ENCODE measurements at places on chromosomes 12 and 14. TPM values are rescaled to one million over a fixed set of nuclear protein-coding genes. Genes with fewer than 3 reads are reported as not detected.

Gene SOS2
- polyA plus RNA-seq, result 11.9 TPM

Gene SEL1L
- 27.5 TPM for polyA plus RNA-seq

Gene DLGAP5
- polyA plus RNA-seq, result 31.2 TPM

Gene KCNMB4
- polyA plus RNA-seq, result 0.66 TPM

Gene ZC2HC1C
- 0.88 TPM for polyA plus RNA-seq

Gene TARBP2
- 19.8 TPM for polyA plus RNA-seq

Gene PLEKHD1
- 0.01 TPM for polyA plus RNA-seq

Gene KLRD1
- polyA plus RNA-seq, result 0.06 TPM

Gene PAPLN
- polyA plus RNA-seq, result 1.3 TPM

Gene SLC39A5
- polyA plus RNA-seq, result not detected

Gene DNAI7
- 0.23 TPM for polyA plus RNA-seq

DNA sequence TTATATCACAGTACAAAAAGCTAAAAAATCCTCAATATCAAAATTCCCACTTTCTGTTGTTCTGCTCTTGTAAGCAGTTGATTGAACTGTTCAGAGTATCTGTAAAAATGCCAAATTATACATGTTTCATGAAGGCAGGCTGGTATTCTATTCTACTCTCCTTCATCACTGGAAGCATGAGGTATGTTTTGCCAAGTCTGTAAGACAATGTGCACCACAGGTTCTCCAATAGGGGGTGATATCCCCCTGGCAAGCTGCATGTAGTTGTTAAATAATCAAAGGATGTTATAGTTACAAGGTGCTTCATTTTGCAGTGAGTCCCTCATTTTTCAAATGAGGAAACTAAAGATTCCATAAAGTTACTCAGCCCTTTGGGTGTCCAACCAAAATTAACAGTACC, 15.1 kb upstream of the NEK9 start:
- DNase-seq, result peak; percentile 36
- no peaks in the 10 kb centered on the region for H3K27me3 ChIP-seq
- peaks cover 1% of the 10 kb centered on the region for H3K36me3 ChIP-seq

- no peaks in the 10 kb centered on the region for H3K36me3 ChIP-seq
- peaks cover 3% of the 10 kb centered on the region for H3K27me3 ChIP-seq
- DNase-seq, result no peak
- no peak overlapping the region for H3K27ac ChIP-seq
- H3K4me3 ChIP-seq, result no peak overlapping the region
Measured at GRCh38 chr12:3310271-3311026, 180.6 kb upstream of the PRMT8 start.

DNA sequence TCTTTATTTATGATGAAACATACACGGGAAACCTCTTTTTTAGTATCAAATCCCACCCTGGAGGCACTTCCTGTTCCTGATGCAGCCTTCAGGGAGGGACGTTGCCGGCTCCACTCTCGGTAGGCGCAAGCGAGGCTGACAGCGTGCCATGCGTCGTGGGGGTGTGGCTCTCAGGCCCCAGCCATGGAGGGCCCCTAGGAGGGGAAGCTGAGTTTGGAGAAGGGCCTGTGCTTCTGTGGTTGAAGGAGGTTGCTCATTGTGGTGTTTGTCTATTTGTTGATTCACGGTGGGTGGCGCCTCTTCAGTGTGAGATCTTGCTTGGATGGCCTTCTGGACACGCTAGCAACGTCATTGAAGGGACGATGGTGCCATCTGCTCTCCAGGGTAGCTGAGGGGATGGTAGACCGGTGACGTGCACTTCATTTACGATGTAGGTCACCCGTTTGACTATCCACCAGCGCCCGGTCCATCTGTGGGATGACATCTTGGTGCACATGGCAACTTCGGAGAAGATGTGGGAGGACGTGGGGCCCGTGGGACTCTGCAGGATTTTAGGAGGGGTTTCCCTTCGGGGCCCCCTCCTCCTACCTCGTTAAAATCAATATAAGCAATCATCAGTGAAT, 126.3 kb upstream of the RTL1 start:
- DNase-seq, result no peak
- H3K4me3 ChIP-seq, result no peak overlapping the region
- no peaks in the 10 kb centered on the region for H3K4me1 ChIP-seq
- H3K36me3 ChIP-seq, result peaks cover 11% of the 10 kb centered on the region
- H3K27ac ChIP-seq, result no peak overlapping the region
- no peaks in the 10 kb centered on the region for H3K27me3 ChIP-seq

GRCh38 chr12:96064271-96064670, 28.9 kb upstream of the LTA4H start:
- no peak overlapping the region for H3K27ac ChIP-seq
- no peaks in the 10 kb centered on the region for H3K27me3 ChIP-seq
- H3K36me3 ChIP-seq, result no peaks in the 10 kb centered on the region
- H3K4me1 ChIP-seq, result no peaks in the 10 kb centered on the region
- DNase-seq, result no peak

GRCh38 chr14:99261912-99262787, 9.8 kb downstream of the BCL11B start:
- no peak overlapping the region for H3K4me3 ChIP-seq
- H3K4me1 ChIP-seq, result no peaks in the 10 kb centered on the region
- DNase-seq, result no peak
- no peaks in the 10 kb centered on the region for H3K27me3 ChIP-seq
- H3K27ac ChIP-seq, result no peak overlapping the region
- H3K36me3 ChIP-seq, result no peaks in the 10 kb centered on the region

GRCh38 chr12:123813349-123813748, 51.2 kb downstream of the DNAH10 start:
- H3K4me3 ChIP-seq, result no peak overlapping the region
- no peak overlapping the region for H3K27ac ChIP-seq
- no peaks in the 10 kb centered on the region for H3K27me3 ChIP-seq
- no peaks in the 10 kb centered on the region for H3K4me1 ChIP-seq

GRCh38 chr12:18141048-18141982, 51.3 kb upstream of the RERGL start:
- no peak overlapping the region for H3K4me3 ChIP-seq
- peak; percentile 74 for DNase-seq
- H3K4me1 ChIP-seq, result no peaks in the 10 kb centered on the region

GRCh38 chr14:80930836-80931389, 10.6 kb downstream of the CEP128 start:
- peak; percentile 94 for DNase-seq
- H3K4me3 ChIP-seq, result no peak overlapping the region
- H3K36me3 ChIP-seq, result no peaks in the 10 kb centered on the region
- no peaks in the 10 kb centered on the region for H3K27me3 ChIP-seq
- peaks cover 7% of the 10 kb centered on the region for H3K4me1 ChIP-seq

GRCh38 chr12:114827461-114827860, 143.5 kb upstream of the TBX3 start:
- DNase-seq, result no peak
- H3K4me1 ChIP-seq, result no peaks in the 10 kb centered on the region
- no peak overlapping the region for H3K27ac ChIP-seq
- H3K4me3 ChIP-seq, result no peak overlapping the region
- H3K36me3 ChIP-seq, result no peaks in the 10 kb centered on the region

- no peak for DNase-seq
- H3K4me1 ChIP-seq, result no peaks in the 10 kb centered on the region
- no peak overlapping the region for H3K27ac ChIP-seq
- H3K4me3 ChIP-seq, result no peak overlapping the region
- H3K36me3 ChIP-seq, result no peaks in the 10 kb centered on the region
- H3K27me3 ChIP-seq, result no peaks in the 10 kb centered on the region
Measured at GRCh38 chr12:29427964-29428363, 47.0 kb upstream of the ERGIC2 start.

- DNase-seq, result peak; percentile 67
- H3K4me3 ChIP-seq, result peak overlapping the region; percentile 45
- no peaks in the 10 kb centered on the region for H3K27me3 ChIP-seq
- H3K27ac ChIP-seq, result peak overlapping the region; percentile 28
Measured at GRCh38 chr12:67698672-67699581, 50.4 kb downstream of the DYRK2 start.

DNA sequence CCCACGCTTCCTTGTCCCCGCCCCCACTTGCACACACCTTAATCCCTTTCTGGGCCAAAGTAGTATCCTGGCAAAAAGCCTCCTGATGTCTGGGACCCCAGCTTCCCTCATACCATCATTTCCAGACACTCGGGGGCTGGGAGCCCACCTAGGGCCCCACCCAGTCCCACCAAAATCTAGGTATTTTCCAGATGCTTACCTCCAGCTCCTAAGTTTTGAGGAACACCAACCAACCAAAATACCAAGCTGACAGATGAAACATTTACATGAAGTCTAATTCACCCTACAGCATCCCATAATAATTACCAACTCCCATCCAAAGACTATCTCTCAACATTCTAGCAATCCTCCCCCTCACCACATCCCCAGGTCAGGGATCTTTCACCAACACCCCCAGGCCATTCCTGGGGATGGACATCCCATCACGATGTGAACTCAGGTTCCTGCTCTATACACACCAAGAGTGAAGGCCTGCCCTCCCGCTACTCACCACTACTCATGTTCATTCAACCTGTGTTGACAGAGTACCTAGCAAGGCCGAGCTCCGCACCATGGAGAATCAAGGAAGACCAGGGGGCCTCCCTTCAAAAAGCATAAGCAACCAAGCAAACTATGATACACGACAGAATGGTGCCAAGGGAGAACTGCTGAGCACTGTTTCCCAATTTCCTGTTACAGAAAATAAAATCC, 1.6 kb upstream of the CHD4 start:
- peaks cover 6% of the 10 kb centered on the region for H3K36me3 ChIP-seq
- H3K4me1 ChIP-seq, result peaks cover 18% of the 10 kb centered on the region
- DNase-seq, result no peak
- no peaks in the 10 kb centered on the region for H3K27me3 ChIP-seq
- H3K27ac ChIP-seq, result no peak overlapping the region

DNA sequence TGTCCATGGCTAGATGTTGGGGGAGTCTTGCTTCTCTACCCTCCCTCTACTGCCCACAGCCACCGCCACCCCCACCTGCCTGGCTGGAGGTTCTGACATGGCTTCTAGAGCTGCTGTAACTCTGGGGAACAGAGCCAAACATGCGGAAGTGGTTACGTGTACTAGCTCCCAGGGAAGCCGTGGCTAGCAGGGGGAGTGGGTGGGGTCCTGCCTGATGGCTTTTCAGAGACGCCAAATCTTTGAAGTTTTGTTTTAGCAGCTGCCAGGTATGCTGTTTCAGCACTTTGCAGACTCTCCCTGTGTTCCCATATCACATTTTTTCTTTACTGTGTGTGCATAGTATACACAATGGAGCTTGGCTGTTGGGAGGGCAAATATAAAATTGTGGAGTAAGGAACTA, 150.3 kb downstream of the TGFB3 start:
- peak overlapping the region; percentile 63 for H3K27ac ChIP-seq
- peaks cover 11% of the 10 kb centered on the region for H3K4me1 ChIP-seq
- DNase-seq, result peak; percentile 91
- H3K36me3 ChIP-seq, result no peaks in the 10 kb centered on the region
- H3K27me3 ChIP-seq, result no peaks in the 10 kb centered on the region

DNA sequence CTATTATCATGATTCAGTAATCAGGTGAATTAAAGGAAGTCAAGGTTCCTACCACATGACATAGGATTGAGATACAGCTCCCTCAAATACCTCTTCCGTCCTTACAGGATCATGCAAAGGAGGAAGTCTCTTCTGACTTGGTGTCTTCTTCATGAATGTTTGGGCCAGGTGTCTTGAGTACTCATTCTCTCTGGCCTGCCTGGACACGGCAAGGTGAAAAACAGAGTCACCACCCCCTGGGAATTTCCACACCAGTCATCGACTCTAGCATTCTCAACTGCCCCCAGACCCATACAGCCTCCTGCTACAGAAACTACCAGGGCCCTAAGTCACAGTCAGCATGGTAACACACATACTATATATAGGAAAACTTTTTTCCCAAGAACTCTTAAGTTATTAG, 44.9 kb upstream of the LTBP2 start:
- DNase-seq, result no peak
- peaks cover 39% of the 10 kb centered on the region for H3K4me1 ChIP-seq
- no peak overlapping the region for H3K27ac ChIP-seq
- no peaks in the 10 kb centered on the region for H3K27me3 ChIP-seq

GRCh38 chr12:72081777-72082176, 143.1 kb downstream of the TPH2 start:
- H3K4me3 ChIP-seq, result no peak overlapping the region
- H3K27ac ChIP-seq, result no peak overlapping the region
- H3K4me1 ChIP-seq, result no peaks in the 10 kb centered on the region
- no peaks in the 10 kb centered on the region for H3K27me3 ChIP-seq

GRCh38 chr12:11998944-11999315, 71.8 kb upstream of the BCL2L14 start:
- no peak overlapping the region for H3K4me3 ChIP-seq
- H3K4me1 ChIP-seq, result no peaks in the 10 kb centered on the region
- no peaks in the 10 kb centered on the region for H3K36me3 ChIP-seq
- H3K27me3 ChIP-seq, result no peaks in the 10 kb centered on the region
- H3K27ac ChIP-seq, result no peak overlapping the region
- no peak for DNase-seq

DNA sequence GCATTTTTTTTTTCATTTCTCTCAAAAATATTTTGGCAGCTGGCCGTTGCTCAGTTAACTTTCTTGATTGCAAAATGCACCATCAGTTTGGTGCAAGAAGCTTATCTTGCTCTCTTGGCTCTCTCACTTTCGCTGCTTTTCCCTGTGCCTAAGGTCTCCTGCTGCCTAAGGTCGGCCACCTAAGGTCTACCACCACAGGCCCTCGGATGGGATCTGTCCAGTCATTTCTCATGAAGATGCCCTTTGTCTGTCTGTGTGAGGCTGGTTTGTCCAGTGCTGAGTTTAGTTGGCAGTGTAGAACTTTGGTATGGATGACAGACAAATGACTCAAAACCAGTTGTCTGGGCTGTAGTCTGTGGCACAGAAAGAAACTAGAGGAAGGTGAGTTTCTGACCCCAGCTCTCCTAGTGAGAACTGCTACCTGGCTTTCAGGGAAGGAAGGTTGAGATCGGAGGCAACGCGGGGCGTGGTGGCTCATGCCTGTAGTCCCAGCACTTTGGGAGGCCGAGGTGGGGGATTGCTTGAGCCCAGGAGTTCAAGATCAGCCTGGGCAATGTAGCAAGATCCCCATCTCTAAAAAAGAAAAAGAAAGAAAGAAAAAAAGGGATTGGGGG, 2.6 kb downstream of the MLXIP start:
- H3K27ac ChIP-seq, result peak overlapping the region; percentile 79
- peak overlapping the region; percentile 91 for H3K4me3 ChIP-seq
- peaks cover 7% of the 10 kb centered on the region for H3K36me3 ChIP-seq
- peak; percentile 62 for DNase-seq
- peaks cover 16% of the 10 kb centered on the region for H3K4me1 ChIP-seq
- H3K27me3 ChIP-seq, result no peaks in the 10 kb centered on the region

- no peak overlapping the region for H3K4me3 ChIP-seq
- H3K27ac ChIP-seq, result no peak overlapping the region
- DNase-seq, result no peak
- H3K36me3 ChIP-seq, result no peaks in the 10 kb centered on the region
Measured at GRCh38 chr12:26861690-26862089, 28.7 kb upstream of the ITPR2 start.

- no peaks in the 10 kb centered on the region for H3K36me3 ChIP-seq
- H3K4me1 ChIP-seq, result no peaks in the 10 kb centered on the region
- H3K27ac ChIP-seq, result no peak overlapping the region
- DNase-seq, result no peak
- H3K27me3 ChIP-seq, result no peaks in the 10 kb centered on the region
Measured at GRCh38 chr12:70427611-70428010, 61.5 kb downstream of the KCNMB4 start.

- peak within 1 kb of the TSS; percentile 86 for H3K4me3 ChIP-seq
- peaks cover 11% of the 10 kb centered on the region for H3K4me1 ChIP-seq
- no peaks in the 10 kb centered on the region for H3K27me3 ChIP-seq
- H3K36me3 ChIP-seq, result no peaks in the 10 kb centered on the region
Measured at GRCh38 chr14:69152902-69153151, at the start of gene DCAF5. Gene DCAF5, minus strand, starts transcription at chr14:69153119. Its CDS starts 141 bp downstream, at chr14:69152978.
